ENCODE measurements at places on chromosomes 4 and X.

DNA sequence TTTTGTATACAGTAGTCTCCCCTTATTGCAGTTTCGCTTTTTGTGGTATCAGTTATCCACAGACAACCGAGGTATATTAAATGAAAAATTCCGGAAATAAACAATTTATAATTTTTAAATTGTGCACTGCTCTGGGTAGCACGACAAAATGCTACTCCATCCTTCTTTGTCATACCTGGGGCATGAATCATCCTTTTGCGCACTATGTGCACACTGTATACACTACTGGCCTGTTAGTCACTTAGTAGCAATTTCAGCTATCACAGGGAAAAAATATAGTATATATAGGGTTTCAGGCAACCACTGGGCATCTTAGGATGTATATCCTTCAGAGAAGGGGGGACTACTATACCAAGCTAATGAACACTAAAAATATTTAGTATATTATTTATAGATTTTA lies 198.8 kb upstream of the FAT4 start:
- DNase-seq = no peak

DNA sequence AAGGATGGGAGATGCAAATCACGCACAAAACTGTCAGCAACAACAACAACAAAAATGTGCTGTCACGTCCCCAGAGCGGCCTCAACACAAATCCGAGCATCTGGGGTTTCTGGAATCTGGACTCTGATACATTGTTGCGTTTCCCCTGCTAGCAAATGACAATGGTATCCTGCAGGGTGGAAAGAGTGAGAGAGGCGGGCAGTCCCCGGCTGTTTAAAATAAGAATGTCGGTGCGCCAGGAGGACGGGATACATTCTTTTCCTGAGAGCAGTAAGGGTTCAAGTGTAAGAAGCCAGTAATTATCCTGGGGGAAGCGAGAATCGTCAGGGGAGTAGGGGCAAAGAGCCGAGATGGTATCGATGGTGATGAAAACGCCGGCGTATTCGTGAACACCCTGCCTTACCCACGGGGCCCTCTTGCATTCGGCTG lies 310.2 kb downstream of the ASMT start:
- DNase-seq = no peak

DNA sequence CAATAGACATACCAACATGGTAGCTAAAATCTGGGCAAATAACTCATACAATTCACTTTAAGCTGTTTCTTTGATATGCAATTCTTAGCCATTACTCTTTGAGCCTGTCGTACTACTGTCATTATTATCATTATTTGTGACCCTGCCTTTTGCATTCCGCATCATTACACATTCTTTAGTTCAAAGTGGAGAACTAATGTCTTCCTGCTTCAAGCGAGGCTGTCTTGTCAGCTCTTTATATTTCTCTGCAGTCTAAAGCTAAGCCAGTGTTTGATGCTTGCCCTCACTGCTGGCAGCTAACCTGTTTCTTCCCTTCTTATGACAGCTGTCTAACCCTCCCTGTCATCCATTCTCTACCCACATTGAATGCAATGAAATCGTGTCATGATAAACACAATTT lies 186.8 kb downstream of the FAT4 start:
- DNase-seq = no peak

GRCh38 chr4:67327245-67328017 lies 217.9 kb downstream of the CENPC start:
- DNase-seq = no peak

DNA sequence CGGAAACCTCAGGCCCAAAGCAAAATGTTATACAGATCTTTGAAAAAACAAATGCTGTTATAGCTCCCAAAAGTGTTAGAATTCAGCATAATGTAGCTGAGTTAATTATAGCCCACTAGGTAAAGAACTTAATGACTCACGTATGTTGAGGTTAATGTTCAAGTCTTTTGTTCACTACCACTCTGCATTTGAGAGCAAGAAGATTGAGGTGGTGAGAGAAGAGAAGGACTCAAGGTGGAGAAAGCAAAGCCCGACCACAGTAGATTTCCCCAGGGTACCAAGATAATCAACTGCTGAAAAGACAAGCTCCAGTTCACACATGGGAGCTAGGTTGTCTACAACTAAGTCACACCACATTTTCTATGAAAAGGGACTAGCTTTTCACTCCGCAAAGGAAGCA lies 480.2 kb downstream of the DTHD1 start:
- no peak for DNase-seq

DNA sequence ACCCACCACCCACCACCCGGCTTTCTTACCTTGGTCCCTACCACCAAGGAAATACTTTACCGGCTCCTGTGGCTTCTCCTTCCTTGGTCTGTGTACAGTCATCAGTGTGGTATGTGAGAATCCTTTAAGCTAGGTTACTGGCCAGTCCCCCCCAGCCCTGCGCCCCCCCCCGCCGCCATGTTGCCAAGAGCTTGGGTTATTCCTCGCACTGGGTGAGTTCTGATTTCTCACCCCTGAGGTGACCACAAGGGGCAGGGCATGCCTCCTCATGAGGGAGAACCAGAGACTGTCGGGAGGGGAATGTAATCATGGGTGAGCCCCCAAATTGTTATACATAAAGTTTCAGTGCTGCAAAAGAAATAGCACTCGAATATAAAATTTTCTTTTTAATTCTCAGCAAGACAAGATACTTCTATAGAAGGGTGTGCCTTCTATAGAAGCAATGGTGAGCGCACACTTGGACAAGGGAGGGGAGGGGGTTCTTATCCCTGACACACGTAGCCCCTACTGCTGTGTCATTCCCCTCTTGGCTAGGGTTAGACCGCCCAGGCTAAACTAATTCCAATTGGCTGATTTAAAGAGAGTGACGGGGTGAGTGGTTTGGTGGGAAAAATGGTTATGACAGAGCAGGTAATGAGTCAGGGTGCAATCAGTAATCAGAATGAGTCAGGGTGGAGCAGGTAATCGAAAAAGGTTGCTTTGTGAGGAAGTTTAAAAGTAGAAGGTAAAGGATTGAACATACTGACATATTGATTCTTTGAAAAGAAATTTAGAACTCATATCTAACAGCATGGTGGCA lies 133.2 kb downstream of the KDM6A start:
- DNase-seq = no peak

GRCh38 chr4:77669946-77670590 lies 64.4 kb downstream of the CXCL13 start:
- no peak for DNase-seq

- no peak for DNase-seq
Measured at GRCh38 chrX:43087830-43088229, 309.9 kb upstream of the PPP1R2C start.

DNA sequence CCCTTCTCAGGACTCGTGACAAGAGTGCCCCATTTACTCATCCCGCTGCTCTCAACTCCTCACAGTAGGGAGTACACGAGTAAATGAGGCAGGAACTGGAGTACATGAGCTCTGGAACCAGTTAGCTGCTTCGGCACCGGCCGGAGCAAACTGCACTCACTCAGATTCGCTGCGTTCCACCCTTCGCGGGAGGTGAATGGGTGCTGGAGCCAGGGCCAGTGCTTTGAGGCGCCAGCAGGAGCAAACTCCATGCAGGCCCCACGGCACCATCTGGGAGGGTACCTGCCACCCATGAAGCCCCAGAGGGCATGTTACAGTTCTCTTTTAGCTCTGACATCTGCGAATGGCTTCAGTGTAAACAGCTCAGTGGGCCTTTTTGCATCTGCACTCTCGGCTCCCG lies 315.5 kb upstream of the GK2 start:
- DNase-seq = no peak

DNA sequence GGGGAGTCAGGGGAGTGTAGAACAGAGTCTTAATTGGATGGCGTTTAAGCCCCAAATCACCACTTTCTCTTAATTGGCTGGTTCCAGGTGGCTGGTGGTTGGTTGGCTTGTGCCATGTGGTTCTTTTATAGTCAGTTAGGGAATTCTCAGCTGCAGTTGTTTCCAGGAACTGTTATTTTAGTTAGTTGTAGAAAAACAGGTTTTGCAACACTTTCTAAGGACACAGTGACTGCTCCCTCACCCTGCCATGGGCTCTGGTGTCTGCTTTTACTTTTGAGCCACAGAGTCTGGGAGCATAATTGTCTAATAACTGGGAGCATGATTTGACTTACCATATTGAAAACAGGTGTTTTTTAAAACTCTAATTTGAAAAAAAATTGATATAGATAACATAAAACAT lies 75.8 kb upstream of the PCDH18 start:
- no peak for DNase-seq

GRCh38 chr4:54085284-54085683 lies 14.7 kb upstream of the GSX2 start:
- DNase-seq = no peak

DNA sequence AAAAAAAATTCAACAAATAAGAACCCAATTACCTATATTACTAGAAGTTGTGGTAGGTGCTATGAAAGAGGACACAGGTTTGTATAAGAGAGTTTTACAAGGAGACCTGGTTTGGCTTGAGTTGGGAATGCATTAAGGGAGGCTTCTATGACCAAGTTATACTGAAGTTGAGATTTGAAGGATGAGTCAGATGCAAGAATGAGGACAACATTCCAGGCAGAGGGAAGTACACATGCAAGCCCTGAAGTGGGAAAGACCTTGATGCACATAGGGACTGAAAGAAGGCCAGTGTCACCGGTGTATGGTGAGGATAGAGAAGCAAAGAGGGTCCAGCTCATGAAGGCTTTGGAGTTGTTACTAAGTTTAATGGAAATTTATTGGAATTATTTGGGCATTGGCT lies 52.2 kb downstream of the ANK2 start:
- DNase-seq = no peak

- DNase-seq = no peak
Measured at GRCh38 chrX:40004921-40005291, 92.9 kb downstream of the BCOR start.

DNA sequence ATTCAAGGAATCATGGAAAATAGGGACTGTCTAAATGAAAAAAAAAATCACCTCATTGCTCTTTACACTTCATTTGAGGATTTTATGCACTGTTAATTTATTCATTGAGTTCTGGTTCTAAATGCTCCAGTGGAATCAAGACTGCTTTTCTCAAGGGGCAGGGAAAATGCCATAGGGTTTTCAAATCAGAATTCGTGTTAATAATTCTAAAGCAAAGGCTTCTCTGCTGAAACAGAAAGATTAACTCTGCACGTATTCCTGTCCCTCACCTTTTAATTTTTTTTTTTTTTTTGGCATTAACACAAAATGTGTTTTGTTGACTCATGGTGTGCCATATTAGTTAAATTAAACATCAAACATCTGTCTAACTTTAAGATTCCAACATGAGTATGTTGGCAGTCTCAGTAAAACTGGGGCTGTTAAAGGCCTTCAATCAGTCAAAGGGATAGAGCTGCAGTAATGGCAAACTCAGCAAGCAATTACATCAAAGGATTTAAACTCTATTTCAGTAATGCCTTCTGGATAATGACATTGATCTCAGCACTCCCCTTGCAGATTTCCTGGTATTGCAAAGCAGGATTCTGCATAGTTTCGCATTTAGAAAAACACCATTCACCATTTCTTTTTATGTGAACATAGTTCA lies 878.1 kb downstream of the RAPGEF2 start:
- no peak for DNase-seq

- no peak for DNase-seq
Measured at GRCh38 chr4:40369437-40370274, 34.5 kb downstream of the CHRNA9 start.

- DNase-seq = no peak
Measured at GRCh38 chr4:182338746-182339145, 95.5 kb downstream of the TENM3 start.

DNA sequence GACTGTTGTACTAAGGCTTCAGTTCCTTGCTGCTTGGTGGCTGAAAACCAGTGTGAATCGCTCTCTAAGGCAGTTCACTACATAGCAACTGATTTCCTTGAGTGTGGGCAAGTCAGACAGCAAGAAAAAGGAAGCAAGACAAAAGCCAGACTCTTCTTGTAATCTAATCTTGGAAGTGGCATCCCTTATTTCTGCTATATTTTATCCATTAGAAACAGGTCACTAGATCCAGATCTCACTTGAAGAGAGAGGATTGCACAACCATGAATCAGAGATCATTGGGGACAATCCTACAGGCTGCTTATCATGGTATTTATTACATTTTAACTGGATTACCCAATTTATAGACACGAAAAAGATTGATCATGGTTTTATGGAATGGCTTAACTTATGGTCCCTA lies 684.5 kb downstream of the GRID2 start:
- DNase-seq = no peak
